ENCODE measurements at places on chromosomes 3 and 15.

GRCh38 chr3:45564172-45564571 is 30.4 kb upstream of the LIMD1 start:
- no peak for DNase-seq

DNA sequence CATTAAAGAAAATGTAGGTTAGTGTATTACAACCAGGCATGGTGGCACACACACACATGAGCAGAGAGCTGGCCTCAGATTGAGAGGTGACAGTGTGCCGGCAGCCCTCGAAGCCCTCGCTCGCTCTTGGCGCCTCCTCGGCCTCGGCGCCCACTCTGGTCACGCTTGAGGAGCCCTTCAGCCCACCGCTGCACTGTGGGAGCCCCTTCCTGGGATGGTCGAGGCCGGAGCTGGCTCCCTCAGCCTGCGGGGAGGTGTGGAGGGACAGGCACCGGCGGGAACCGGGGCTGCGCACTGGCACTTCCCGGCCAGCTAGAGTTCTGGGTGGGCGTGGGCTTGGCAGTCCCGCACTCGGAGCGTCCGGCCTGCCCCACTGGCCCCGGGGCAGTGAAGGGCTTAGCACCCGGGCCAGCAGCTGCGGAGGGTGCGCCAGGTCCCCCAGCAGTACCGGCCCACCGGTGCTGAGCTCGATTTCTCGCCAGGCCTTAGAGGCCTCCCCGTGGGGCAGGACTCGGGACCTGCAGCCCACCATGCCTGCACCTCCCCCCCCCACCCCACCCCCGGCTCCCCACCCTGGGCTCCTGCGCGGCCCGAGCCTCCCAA is 80.4 kb upstream of the TMEM158 start:
- no peak for DNase-seq

DNA sequence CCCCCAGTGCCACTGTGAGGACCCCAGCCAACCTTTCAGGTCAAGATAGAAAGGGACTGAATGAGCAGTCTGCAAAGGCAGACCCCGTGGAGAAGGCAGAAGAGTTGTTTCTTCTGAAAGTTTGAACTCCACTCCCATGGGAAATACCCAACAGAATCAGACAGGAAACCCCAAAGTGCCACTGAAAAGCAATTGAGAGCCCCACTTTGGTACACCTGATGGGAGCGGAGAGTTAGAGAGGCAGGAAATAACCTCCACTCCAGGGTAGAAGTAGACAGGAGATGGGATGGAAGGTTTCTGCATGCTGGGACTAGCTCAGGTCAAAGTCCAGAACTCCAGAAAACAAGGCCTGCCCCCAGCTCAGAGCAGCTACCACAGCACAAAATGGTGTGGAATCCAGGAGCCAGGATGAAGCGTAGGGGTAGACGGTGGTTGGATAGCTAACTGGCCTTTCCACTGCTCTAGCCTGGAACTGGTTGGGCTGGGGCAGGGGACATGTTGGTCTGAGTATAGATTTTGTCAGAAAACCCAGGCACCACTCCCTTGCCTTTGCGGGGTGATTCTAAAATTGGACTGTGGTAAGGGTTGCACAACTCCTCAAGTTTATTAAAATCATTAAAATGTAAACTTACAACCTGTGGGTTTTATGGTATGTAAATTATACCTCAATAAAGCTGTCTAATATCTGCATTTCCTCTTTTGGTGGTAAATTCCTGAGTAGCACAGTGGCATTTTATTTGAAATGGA is 1.9 kb upstream of the RAB43 start:
- DNase-seq, result no peak

DNA sequence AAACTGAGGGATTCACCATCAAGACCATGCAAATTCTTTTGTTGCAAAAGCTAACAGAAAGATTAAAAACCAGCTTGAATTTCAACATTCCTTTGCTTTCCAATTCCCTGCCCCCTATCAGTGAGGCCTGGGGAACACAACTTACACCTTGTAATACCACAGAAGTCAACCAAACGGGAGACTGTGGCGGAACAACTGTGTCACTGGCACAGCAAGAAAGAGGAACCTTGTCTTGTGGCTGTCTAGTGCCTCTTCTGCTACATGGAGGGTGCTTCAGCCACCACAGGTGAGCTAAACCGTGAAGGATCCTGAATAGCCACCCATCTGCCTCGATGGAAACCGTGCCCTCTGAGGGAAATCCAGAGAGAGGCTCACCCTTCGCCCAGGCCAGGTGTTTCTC is 11.4 kb downstream of the CCDC12 start:
- DNase-seq, result no peak

- no peak for DNase-seq
Measured at GRCh38 chr3:177753451-177754155, 556.3 kb upstream of the TBL1XR1 start.

DNA sequence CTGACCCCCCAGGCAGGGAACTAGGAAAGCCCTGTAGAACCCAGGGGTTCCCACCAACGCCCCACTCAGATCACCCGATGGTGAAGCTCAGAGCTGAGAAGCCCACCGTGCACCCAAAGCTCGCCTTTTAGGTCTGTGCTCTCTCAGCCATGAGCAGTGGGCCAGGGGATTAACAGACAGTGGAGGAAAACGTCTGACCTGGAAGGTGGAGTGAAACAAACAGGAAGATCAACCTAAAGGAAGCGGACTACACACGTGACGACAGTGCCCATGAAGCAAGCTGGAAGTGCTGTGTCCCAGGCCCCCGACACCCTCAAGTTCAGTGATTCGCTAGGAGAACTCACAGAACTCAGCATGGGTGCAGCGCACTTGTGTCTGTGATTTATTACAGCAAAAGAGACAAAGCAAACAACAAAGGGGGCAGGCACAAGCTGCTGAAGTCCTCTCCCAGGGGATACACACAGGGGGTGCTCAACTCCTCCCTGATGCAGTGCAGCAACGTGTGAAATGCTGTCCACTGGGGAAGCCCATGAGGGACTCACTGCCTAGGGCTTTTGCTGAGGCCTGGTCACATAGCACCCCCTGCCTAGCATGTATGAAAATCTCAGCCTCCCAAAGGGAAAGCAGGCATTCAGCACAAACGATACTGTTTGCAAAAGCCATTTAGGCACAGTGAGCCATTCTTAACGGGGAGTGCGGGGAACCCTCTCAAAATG is 43.5 kb downstream of the CFAP92 start:
- DNase-seq, result no peak

- DNase-seq, result no peak
Measured at GRCh38 chr3:110562621-110563020, 509.0 kb upstream of the NECTIN3 start.

DNA sequence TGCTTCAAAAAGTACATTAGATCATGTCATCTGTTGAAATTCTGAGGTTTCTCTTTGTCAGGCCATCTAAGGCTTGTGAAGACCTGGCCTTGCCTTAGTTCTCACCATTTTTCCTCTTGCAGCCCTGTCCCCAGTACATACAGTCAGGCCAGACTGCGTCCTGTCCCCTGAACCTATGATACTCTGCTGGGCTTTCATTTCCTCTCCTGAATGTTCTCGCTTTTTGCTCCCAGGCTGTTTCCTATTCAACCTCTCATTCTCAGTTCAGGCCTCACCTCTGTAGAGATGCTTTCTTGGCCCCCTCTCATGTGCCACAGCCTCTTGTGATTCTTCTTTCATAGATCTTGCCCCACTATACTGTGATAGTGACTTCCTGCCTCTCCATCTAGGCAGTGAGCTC is 648.8 kb upstream of the KCNMB2 start:
- no peak for DNase-seq

DNA sequence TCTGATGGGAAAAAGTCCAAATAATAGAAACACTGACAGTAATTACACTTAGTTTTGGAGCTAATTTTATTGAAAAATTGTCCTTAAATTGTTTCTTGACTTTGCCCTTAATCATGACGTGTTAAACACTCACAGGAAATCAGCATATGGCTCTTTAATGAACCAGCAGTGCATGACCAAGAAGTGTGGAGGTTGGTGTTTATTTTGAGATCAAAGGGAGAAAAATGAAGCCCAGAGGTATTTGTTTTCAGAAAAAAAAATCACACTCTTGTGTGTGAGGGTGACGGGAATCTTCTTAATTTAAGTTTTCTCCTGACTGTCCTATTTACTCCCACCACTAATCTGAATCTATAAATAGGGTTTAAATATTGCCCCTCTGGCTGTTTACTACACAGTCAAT is 28.8 kb upstream of the SYNM start:
- no peak for DNase-seq

DNA sequence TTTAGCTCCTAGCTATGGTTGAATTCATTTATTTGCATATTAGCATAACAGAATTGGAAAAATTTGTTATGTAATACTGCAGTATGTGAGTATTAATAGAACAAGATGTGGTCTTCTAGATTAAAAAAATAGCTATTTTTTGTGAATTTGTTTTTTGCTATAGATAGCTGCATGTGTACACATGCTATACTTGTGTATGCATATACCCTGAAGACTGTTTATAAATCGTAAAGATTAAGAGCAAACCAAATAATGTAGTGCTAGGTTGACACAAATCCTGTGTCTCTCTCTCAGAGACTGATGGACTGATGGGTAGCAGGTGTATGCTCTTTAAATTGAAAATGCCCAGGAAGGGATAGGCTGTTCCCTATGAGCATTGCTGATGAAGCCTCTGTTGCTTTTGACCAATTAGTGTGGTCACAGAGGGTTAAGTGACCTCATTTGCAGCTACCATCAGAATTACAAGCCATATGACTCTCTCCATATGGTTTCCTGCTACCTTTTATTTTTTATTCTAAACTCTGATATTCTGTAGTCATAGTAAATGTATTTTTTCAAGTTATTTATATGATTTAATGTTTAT is 9.0 kb downstream of the PLCL2 start:
- no peak for DNase-seq
